ENCODE measurements at places on chromosomes 3 and 15.

DNA sequence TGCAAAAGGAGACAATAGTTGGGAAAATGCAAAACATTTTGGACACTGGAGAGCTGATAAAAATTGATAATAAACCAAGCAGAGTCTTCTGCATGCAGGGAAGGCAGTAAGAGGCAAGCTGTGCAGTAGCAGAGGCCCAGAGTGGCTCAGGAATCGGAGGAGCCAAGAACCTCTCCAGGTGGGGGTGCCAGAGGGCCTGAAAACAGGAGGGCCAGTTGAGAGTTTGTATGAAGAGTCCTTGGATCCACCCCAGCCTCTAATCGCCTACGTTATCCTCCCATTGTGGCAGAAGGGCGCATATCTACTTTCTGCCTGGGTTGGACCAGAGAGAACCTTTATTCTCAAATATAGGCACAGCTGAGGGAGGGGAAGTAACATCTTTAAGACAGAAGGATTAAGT is 48.9 kb upstream of the RBP1 start:
- no peak for DNase-seq

DNA sequence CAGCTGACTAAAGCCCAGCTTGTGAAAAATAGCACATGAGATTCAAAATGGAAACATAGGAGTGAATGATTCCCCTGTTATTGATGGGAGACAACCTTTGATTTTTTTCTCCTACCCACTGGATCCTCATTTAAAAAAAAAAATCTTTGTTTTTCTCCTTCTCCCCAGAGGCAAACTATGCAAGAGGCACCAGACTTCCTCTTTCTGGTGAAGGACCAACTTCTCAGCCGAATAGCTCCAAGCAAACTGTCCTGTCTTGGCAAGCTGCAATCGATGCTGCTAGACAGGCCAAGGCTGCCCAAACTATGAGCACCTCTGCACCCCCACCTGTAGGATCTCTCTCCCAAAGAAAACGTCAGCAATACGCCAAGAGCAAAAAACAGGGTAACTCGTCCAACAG is 2.6 kb downstream of the CACNA1D start:
- peak; percentile 35 for DNase-seq

- no peak for DNase-seq
Measured at GRCh38 chr3:46393011-46393410, 13.9 kb downstream of the CCR5AS start.

DNA sequence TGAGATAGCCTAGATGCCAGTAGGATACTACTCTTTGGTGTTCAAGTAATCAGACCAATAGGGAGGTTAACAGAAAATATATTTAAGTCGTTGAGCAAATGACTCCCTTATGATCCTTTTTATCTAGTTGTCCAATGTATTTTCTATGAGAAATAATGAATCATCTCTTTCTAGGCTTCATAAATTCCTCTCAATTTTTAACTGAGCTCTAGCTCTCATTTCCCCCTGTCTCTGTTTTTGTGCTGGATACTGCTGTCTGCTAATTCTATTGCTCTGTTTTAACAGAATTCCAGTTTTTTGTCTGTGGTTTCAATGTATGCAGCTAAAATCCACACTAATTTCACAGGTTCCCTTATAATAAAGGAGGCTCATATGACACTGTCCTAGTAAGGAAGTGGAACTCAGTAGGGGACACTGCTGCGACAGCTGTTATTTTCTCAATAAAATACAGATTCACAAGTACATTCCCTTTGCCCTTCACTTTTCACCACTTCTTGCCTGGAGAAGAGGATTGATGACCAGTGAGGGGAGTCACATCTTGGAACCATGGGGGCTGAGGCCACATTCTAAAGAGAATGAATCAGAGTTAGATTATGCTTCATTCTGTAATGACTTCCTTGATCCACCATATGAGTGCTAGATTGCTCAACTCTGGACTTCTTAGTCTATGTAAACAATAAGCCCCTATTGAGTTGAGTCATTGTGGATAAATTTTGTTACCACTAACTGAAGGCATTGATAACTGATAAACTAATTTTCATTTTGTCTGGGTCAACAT is 558.7 kb upstream of the KCNMB2 start:
- no peak for DNase-seq

- no peak for DNase-seq
Measured at GRCh38 chr3:23193831-23194230, 9.3 kb upstream of the UBE2E2 start.

GRCh38 chr3:118578559-118578958 is 456.1 kb downstream of the IGSF11 start:
- no peak for DNase-seq
